Stimulated activated CD8-positive, alpha-beta memory T cell treated with anti-CD3 and anti-CD28 coated beads, Interleukin-7, amount 100 ng/mL, for 48 hours (primary cell): ENCODE measurements at places on chromosomes 13 and 19.

GRCh38 chr13:93550236-93550635, 323.6 kb downstream of the GPC6 start:
- DNase-seq, result no peak

DNA sequence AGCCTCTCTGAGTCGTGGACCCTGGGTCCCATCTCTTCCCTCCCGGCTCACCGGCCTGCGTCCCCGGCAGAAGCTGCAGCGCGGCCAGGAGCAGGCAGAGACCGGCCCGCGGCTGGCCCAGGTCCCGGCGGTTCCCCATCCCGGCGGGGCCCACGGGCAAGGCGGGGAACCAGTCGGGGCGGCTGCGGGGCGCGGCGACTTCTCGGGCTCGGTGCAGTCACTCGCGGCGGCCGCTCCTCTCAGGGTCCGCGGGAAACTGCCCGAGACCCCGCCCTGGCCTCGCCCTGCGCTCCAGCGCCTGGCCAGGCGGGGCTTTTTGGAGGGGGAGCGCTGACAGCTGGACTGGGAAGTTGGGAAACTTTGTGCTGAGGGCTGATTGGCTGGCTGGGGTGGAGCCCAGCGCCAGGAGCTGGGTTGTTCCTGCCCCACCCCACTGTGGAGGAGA, at the start of gene COL5A3:
TSS of gene COL5A3 (minus strand) at position 258 of the 445 bp plus-strand sequence. CDS start at position 139, 119 bp downstream.
- no peak for DNase-seq

- DNase-seq, result no peak
Measured at GRCh38 chr19:16943942-16944625, 55.3 kb downstream of the F2RL3 start.

DNA sequence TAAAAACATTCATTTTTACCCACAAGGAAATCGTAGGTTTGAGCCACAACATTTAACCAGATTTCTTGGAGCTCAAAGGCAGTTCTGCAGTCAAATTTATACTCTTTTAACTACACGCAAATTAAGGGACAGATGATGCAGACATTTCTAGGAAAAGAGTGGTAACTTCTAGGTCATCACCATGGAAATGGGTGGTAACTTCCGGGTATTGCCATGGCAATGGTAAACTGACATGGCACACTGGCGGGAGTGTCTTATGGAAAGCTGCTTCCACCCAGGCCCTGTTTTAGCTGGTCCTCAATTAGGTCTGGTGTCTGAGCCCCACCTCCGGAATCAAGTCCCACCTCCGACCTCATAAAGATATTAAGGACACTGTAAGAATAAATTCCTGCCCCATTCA, 10.4 kb upstream of the LYPD5 start:
- DNase-seq, result no peak

DNA sequence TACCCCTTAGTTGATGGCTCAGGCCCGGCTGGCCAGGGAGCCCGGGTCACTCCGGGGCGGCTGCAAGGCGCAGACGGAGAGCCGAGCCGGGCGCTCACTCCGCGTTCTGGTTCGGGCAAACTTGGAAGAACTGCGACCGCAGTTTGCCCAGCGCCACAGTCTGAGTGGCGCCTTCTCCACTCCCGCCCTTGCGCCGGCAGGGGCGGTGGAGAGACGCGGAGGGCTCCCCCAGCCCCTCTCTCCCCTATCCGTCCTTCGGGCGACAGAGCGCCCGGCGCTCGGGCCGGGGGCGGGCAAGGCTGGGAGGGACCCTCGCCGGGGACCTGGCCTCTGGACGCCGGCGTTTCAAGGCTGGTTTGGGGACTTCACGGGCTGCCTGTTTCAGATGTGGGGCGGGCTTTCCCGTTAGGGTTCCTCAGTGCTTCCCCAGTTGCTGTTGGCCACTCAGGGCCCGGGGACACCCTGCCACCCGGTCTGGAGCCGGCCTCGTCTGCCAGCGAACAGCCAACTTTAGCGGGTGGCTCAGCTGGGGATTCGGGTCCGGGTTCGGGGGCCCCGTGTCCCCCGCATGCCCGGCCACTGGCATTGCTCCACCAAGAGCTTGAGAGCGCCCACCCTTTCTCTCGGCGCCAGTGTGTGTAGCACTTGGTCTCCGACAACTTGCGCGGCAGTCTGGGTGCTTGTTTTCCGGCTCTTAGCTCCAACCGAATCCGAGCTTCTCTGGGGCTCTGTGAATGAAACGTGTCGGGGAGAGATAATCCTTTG, 1.5 kb downstream of the GPC6 start:
- DNase-seq, result no peak
